ENCODE measurements at places on chromosomes 5 and 9.

- DNase-seq: peak; percentile 57
Observed at GRCh38 chr5:141359790-141360426, at the start of gene PCDHGB2. Gene PCDHGB2, plus strand, starts transcription at chr5:141359994. Its CDS starts 142 bp downstream, at chr5:141360136.

- DNase-seq: no peak
Observed at GRCh38 chr5:167790462-167791260, 500.8 kb upstream of the WWC1 start.

DNA sequence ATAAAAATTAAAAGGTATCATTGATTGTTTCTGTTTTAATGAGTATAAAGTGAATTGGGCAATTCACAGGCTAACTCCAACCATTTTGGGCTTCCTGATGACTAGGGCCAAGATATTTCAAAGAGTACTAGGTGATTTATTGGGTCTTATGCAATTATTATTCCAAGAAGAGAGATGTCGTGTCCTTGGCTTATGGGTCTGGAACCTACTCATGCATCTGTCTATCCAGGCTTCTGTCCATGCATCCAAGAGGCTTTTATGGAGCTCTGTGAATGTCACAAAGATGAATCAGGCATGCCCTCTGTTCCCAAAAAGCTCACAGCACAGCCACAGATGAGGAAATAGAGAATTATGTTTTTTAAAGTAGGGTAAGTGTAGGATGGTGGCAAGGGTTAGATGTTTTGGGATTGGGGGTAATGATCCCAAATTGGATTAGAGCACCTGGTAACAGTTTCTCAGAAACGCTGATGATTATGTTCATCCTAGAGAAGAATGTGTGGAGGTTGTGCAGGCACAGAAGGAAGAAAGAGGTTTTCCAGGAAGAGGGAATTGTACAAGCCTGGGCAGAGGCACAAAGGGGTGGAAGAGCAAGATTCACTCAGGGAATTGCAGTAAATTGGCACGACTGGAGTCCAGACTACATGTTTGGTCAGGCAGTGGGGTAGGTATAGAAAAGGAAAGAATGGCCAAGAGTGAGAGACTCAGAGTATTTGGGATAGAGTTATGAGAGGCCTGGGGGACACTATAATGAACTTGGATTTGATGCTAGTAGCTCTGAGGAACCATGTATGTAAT is 83.0 kb upstream of the TNC start:
- no peak for DNase-seq

- no peak for DNase-seq
Observed at GRCh38 chr9:107251756-107252322, 31.2 kb upstream of the RAD23B start.

DNA sequence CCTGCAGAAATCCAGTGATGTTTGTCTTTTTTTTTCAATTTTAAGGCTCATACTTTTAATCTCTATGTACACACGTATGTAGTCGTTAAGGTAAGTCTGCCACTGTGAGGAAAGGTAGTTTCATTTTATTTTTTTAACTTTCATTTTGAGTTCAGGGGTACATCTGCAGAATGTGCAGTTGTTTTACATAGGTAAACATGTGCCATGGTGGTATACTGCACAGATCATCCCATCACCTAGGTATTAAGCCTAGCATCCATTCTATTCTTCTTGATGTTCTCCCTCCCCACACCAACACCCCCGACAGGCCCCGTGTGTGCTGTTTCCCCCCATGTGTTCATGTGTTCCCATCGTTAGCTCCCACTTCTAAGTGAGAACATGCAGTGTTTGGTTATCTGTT is 19.7 kb downstream of the MUSK start:
- no peak for DNase-seq

DNA sequence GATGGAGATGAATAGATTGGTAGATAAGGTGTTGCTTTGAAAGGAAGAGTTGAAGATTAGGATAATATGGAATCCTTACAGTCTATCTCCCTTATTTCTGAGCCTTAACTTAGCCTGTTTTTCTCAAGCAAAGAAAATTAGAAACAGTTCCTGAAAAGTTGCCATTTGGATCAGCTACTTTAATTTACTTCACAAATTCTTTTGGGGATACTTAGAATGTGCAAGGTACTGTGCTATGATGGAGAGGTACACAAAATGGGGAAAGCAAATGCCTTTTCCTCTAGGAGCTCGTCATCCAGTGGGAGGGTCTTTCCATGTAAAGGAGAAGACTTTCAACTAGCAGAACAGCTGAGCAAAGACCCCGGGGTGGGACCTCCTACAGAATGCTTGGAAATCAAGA is 51.1 kb upstream of the SMARCA2 start:
- DNase-seq: no peak

DNA sequence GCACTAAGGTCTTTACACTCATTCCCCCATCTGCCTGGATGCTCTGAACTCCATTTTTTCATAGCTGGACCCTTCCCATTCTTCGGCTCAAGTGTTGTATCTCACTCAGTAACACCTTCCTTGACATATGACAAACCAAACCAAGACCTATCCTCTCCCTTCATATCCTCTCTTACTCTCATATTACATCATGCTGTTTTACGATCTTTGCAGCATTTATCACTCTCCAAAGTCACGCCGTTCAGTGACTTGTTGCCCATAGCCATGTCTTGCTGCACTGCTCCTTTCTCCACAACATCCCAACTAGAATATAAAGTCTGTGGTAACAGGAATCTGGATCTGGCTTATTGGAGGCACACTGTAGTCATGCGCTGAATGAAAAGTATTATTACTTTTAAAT is 923.6 kb upstream of the DMAC1 start:
- peak; percentile 78 for DNase-seq

GRCh38 chr5:83577036-83577636 is 105.6 kb downstream of the VCAN start:
- DNase-seq: no peak

DNA sequence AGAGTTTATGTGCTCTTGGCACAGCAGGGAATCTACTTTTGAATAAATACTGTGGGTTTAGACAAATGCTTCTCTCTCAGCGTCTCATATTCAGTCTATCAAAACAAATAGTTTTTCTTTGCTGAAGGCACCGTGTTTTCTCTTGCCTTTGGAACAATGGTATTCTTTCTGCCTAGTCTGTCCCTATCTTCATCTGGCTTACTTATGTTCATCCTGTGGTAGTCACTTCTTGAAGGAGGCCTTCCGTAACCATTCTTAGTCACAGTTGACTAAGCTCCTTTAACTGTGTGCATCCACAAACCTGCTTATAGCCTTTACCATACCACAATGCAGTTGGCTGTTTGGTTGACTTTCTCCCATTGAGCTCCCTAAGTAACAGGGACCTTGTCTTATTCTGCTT is 45.9 kb downstream of the LARP1 start:
- no peak for DNase-seq

GRCh38 chr9:135525241-135526088 is 4.2 kb downstream of the LCN1 start:
- no peak for DNase-seq

DNA sequence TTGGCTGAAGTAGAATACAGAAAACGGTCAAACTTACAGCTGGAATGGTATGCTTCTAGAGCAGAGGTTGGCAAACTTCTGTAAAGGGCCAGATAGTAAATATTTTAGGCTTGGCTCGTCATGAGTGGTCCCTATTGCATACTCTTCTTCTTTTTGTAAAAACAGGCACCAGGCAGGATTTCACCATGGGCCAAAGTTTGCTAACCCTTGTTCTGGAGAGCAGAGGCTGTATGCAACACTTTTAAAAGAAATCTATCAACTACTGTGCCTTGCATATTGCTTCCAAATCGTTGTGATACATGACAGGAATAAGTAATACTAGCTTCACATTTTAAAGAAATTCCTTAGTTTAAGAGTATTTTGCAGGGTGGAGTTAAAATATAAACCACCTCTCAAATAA is 15.6 kb upstream of the COL23A1 start:
- DNase-seq: no peak

DNA sequence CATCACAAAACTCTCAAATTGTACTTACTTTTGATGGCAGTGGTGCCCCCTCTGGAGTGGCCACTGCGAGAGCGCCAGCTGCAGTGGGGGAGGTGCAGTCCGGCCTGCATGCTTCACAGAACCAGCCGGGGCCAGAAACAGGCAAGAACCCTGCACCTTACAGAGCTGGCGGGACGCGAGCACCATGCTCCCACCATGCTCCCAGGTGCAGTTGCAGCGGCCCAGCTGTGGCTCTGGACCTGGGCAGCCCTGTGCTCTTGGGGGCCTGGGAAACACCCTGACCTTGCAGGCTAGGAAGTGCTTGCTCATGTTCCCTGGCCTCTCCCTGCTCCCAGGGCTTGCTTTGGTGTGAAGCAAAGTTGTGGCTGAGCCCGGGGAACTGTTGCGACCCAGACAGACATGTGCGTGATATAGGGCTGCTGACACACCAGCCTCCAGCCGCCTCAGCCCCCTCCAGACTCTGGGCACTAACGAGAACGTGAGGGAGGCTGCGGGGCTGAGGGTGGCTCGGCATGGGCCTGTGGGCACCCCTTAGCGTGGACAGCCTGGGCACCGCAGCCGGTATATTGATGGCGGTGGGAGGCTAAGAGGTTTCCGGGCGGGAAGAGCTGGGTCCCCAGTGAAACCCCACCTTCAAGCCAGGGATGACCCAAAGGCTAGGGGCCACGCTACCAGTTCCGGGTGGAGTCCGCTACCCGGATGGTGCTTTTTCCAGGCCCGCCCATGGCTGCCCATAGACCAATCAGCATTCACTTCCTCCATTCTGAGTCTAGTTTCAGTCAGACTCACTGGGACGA is 1809.9 kb upstream of the ACO1 start:
- DNase-seq: no peak

GRCh38 chr9:121424024-121424432 is 54.0 kb upstream of the STOM start:
- no peak for DNase-seq

DNA sequence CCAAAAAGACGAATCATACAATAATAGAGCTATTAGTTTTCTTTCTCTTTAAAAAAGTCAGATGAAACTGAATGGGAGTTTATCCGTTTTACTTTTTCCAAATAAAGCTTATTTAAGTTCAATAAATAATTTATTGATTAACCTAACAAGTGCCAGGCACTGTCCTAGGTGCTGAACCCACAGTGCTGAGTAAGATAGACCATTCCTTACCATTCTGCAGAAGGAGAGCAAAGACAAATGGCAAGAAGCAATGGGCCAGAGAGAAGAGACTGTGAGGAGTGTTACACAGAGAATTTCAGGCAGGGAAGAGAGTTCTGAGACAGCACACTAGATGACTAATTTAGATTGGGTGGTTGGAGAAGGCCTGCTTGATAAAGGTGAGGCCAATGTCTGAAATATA is 127.2 kb downstream of the AUH start:
- DNase-seq: no peak

DNA sequence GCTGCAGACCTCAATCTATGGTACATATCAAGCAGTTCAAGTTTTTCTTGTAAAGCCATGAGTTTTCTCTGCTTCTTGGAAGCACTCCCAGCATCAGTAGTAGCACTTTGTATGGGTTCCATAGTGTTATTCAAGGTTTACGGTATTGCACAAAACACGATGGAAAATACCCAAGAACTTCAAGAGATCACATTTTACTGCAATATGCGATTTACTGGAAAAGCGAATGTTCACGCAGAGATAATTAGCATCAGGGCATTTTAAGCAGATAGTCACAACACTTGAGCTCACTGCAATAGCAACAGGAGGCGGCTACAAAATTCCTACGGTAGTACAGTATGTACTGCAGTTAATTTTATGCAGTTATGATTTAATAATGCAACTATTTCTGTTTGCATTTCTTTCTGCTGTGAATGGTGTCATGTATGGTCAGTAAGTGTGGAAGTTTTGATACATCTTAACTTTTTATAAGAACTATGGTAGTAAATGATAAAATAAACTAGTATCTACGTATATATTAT is 200.8 kb downstream of the SMARCA2 start:
- no peak for DNase-seq

GRCh38 chr9:126108240-126108639 is 218.4 kb upstream of the MVB12B start:
- no peak for DNase-seq

DNA sequence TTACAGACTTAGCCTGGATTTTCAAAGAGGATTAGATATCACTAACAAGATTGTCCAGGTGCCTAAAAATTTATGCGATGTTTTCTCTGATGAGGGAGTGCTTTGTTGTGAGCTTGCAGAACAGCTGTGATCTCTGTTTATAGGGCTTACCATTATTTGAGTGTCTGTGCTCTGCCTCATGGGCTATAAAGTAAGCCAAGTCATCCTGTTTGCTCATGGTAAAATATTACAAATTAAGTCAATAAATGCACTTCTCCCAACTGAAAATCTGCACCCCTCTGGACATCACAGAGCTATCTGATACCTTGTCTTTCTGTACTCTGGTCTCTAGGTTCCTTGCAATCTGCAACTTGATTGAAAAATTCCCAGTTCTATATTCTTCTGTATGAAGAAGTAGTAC is 293.4 kb upstream of the ACTBL2 start:
- no peak for DNase-seq

- DNase-seq: no peak
Observed at GRCh38 chr5:95873351-95873750, 50.8 kb upstream of the GLRX start.

DNA sequence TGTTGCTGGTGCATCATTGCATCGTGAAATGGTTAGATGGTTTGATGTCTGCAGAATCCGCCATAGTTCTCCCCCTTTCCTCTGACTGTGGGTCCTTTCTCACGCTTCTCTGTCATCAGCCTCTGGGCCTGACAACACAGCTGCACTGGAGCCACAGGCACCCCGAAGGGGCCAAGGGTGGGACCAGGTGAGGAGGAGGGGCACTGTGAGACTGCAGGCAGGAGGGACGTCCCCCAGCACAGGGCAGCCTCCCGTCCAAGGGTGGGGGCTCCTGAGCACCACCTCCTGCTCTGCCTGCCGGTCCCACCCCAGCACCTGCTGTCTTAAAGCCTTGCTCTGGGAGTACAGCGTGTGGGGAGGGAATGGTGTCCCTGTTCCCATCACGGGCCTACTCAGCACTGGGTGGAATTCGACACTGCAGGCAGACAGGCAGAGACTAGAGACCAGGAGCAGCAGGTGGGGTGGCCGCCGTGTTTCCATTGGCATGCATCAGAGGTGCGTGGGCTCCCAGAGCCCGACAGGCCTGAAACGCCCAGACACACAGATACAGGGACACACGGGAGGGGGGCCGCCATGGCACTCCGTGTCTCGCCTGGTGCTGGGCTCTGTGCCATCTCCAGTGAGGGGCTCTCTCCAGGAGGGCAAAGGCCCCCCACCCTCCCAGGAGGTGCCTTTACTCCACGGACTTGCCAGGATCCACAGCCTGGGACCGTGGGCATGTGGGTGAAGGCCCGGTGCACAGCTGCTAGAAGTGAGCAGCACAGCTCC is 15.0 kb downstream of the CACNA1B start:
- no peak for DNase-seq

DNA sequence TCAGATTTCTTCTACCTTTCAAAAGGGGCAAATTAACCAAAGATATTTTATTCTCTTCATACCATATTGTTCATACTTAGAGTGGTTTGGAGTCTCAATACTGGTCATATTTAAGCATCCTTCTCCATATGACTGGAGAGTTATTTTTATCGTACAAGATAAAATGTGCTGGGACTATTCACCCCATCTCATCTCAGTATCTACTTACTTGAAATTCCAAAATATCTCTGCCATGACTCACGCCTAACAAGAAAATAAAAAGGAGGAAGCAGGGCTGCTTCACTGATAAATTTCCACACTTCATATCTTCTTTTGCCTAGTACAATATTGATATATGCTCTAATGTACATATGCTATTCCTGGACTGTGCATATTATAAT is 277.9 kb upstream of the CDH9 start:
- no peak for DNase-seq
